ENCODE measurements at places on chromosomes 3 and 15.

DNA sequence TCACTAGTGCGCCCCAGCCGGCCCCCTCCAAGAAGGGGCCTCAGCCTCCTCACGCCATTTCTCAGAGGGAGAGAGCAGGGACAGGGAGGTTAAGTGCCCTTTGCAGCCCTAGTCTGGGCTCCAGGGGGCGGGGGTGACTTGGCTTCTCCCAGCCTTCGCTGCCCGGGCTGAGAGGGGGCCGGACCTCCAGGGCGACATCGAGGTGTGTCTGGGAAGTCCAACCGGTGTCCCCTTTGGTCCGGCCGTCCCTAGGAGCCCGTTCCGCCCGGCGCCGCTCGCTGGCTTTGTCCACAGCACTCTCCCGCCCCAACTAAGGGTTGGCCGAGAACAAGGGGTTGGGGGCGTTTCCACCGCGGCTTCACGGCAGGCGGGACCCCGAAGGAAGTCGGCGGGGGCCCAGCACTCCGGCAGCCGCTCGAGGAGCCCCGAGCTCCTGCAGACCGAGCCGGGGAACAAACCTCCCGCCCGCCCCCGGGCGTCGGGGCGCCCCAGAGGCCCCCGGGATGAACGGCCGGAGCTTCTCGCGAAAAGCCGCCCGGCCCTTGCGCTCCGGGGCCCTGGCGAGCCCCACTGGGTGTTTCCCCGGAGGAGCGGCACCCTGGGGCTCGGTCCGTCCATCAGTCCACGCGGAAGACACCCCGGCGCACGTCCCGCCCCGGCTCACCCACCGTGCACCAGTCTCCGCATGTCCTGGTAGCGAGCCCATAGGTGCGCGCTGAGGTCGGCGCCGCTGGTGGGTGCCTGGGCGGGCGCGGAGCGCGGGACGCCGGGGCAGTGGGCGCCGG lies 627 bp downstream of the NT5DC2 start:
- peak; percentile 15 for DNase-seq

DNA sequence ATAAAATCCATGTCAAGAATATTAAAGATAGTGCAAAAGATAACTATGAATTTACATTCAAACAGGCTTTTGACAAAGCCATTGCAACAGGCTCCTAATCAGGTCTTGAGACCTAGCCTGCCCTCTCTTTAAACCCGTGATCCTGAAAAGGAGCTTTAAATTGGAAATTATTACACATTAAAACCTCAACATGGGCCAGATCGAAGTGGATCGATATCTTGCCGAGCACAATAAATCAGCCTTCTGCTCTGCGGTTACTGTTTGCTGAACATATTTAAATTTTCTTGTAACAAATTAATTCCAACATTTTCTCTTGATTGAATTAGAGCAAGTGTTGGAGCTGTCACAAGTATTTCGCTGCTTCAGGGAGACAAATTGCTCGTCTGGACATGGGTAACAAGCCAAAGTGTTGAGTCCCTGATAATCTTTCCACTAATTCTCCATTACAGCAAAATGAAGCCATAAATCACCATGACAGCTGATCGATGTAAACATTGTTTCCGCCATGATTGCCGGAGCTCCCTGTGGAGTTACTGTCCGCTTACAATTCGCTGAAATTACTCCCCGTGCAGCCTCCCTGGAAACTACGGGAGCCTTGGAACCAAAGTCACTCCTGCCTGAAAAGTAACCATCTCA lies 47.6 kb downstream of the SHOX2 start:
- DNase-seq: no peak

DNA sequence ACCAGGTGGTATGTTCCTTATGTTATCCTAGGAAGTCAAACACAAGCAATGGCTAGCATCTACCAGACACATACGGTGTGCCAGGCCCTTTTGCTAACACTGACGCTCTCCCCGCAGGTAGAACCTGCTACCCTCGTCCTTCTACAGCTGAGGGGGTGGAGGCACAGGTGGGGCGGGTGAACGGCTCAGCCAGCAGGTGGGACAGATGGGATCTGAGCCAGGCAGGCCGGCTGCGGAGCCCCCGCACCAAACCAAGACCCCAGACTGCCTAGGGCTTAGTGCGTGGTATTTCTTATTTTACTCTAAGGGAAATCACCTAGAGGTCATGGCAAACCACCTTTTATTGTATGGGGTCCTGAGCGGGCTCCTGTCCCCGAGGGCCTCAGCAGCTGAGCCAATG lies 53.9 kb upstream of the PCSK6 start:
- no peak for DNase-seq

GRCh38 chr3:128806588-128806987 lies 72.8 kb upstream of the ACAD9 start:
- no peak for DNase-seq

- no peak for DNase-seq
Observed at GRCh38 chr3:11532931-11533391, 110.8 kb downstream of the VGLL4 start.

All from stimulated activated CD8-positive, alpha-beta memory T cell treated with anti-CD3 and anti-CD28 coated beads, Interleukin-12 subunit alpha, Interleukin-12 subunit beta, amount 100 ng/mL, for 4 hours (primary cell).